ENCODE measurements at places on chromosomes 2 and 18.
A peak's percentile ranks its signal among the peaks of the same experiment; 100 is the strongest.

DNA sequence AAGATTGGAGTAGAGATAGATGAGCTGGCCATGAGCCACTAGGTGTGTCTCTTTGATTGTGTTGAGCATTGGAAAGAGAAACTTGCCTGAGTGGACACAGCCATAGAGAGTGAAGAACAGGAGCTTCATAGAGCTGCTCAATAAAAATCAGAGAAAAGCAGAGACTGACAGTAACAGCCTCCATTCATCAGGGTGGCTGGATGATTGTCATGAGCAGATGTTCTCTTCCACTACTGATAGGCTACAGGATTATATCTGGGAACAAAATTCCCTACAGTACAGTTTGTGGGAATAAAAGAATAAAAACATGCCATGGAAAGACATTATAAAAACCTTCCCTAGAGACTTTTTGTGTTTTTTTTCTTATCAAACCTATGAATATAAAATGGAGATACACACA, 404.8 kb upstream of the ACVR2A start:
- DNase-seq = no peak

DNA sequence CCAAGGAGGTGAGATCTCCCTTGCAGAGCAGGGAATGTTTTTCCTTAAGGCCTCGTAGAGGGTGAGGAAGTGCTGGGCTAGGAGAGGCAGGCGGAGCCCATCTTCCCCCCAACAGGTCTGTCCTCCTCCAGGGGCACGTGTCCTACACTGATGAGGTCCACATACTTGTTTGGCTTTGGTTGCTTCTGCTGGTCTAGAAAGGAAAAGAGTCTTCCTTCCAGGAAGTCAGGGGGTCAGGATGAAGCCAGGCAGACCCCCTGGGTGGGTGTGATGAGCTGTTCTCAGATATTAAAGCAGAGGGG, 6.0 kb downstream of the SH3BP4 start:
- DNase-seq = no peak

DNA sequence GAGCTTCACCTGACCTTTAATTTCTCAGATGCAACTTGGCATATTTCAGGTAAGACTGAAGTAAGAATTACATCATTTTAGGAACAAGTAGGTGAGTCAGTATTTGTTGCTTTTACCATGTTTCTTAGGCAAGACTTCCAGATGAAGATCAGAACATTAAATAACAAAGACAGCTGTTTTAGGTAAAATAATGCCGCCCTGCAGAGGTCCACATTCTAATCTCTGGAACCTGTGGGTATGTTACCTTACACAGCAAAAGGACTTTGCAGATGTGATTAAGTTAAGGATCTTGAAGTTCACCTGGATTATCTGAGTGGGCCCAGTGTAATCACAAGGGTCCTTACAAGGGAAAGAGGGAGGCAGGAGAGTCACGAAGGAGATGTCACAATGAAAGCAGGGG, 39.3 kb downstream of the ICOS start:
- DNase-seq = no peak

DNA sequence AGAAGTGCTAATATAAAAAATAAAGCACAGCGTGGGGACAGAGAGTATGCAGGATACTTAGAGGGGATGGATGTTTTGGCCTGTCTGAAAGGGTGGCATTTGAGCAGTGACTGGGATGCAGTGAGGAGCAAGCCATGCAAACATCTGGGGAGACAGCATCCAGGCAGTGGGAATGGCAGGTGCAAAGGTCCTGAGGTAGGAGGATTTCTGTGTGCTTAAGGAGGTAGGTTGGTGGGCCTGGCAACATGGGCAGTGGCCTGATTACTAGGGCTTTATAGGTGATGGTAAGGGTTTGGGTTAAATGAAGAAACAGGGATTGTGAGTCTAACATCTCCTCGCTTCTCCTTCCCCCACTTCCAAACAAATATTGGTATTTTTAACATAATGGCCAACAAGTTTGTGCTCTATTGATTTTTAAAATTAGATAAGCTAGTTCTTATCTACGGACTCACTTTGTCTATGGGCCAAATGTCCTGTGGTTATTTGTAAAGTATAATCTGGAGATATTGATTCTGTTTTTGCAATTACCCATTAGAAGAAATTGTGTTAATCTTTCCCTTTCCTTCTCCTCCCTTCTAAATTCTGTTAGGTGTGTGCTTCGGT, 2.4 kb downstream of the AOX1 start:
- no peak for DNase-seq

DNA sequence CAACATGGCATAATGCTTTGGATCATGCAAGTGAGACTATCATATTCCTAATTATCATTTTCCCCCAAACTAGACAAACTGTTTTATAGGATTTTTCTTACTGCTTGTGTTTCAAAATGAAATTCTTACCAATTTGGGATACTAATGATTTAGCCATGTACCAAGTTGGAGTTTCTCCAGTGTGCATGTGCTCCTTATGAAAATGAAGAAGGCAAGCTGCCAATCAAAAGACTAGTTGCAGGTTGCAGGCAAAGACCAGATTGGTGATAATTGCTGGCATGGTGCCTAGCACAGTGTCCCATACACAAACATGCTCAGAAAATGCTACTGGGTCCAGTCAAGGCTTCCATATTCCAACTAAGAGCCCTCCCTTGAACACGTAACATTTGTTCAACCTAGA, 771.8 kb upstream of the FANCL start:
- no peak for DNase-seq

DNA sequence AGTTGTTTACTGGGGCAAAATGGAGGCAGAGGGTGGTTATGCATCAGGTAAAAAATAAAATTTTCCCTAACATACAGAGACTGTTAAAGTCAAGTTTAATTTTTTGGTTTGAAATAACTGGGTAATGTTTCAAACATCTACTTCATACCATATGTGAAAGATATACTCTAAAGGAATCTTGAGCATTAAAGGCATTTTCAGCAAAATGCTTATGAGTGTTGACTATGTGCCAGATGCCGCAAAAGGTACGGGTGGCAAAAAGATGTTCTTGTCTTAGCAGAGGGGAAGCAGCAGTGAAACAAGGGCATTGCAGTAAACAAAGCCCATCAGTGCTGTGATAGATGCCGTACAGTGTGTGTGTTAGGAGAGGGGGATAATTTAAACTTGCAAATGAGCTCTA, 263.1 kb upstream of the ID2 start:
- DNase-seq = no peak

GRCh38 chr18:53422896-53423295, 801.6 kb downstream of the MBD2 start:
- no peak for DNase-seq

DNA sequence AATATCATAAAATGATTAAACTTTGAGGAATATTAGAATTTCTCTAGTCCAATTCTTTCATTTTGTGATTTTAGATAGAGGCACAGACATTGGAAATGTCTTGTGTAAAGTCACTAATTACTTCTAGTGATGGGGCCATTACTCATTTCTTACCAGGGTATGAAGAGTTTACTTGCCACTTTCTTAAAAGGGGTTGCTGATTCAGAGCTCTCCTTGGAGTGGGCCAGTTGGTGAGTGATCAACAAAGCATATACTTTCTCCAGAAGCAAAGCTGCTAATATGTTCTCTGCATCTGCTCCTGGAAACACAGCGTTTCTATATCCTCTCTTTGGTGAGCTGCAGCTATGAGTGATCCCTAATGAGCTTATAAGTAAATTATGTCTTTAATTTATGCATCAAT, 408.9 kb upstream of the LRATD1 start:
- DNase-seq = no peak

- DNase-seq = no peak
Measured at GRCh38 chr2:240154606-240155005, 14.1 kb upstream of the OTOS start.

DNA sequence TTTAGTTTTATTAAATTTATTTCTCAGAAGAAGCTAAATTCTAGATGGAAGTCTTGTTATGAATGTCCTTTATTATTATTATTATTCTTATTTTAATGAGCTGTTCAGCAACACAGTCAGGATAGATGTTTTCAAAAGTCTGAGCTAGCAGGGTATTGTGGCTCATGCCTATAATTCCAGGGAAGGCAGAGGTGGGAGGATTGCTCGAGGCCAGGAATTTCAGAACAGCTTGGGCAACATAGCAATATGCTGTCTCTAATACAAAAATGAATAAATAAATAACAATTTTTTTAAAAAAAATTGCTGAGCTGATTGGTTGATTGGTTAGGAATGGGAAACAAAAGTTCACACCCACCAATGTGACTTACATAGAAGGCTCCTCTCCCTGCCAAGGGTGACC, 274.1 kb upstream of the CYRIA start:
- no peak for DNase-seq

GRCh38 chr2:20108655-20109396, 57.4 kb upstream of the LAPTM4A start:
- peak; percentile 58 for DNase-seq

- no peak for DNase-seq
Measured at GRCh38 chr2:176558574-176559140, 289.4 kb downstream of the MTX2 start.

DNA sequence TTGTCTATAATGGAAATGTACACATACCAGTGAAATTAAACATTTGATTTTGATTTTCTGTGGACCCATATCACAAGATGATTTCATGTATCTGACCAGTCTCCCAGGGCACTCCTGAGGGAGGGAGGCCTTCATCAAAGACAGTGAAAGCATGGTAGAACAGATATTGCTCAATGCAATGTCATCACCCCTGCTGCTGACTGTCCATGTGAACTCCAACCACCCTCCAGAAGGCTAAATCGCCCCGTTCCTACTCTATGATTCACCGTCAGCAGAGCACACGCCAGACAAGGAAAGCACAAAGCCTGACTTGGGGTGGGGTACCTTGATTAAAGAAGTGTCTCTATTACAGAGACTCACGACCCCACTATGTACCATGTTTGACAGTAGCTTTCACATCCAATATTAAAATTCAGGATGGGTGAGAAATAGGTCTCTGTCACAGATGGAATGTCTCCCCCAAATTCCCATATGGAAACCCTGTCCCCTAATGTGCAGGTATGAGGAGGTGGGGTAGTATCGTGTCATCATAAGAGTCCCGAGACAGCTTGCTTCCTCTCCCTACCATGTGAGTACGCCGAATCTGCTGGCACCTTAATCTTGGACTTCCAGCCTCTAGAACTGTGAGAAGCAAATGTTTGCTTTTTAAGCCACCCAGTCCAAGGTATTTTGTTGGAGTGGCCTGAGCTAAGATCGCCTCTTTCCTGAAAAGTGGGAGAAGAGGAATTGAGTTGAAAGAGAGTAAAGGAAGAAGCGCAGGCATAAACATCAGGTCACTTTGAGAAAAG, 42.4 kb downstream of the CYB5A start:
- peak; percentile 63 for DNase-seq

DNA sequence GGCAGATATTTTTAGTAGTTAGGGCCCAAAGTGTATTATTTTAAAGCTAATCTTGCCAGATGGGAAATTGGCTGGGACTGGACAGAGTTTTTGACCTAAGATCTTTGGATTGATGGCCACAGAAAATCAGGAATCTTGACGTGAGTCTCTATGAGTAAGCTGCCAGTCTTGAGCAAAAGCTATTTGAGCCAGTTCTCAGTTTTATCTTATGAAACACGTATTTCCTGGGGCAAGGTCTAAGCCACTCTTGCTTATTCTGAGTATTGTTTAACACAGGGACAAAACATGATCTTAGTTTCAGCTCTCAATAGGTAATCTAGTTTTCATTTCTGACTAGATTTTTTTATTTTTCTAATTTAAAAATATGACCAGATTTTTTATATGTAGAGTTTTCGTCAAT, 329.4 kb downstream of the CNTNAP5 start:
- DNase-seq = peak; percentile 6

DNA sequence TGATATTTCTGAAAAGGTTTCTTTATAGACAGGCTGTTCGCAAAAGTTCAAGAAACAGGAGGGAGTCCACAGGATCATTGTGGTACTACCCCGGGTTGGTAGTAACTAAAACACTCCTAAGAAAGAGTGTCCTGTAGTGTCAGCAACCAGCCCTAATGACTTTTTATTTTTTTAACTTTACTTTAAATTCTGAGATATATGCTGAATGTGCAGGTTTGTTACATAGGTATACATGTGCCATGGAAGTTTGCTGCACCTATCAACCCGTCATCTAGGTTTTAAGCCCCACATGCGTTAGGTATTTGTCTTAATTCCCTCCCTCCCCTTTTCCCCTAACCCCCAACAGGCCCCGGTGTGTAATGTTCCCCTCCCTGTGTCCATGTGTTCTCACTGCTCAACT, 1396.9 kb upstream of the ZEB2 start:
- no peak for DNase-seq

- DNase-seq = no peak
Measured at GRCh38 chr2:28096421-28096820, 205.9 kb downstream of the BABAM2 start.

DNA sequence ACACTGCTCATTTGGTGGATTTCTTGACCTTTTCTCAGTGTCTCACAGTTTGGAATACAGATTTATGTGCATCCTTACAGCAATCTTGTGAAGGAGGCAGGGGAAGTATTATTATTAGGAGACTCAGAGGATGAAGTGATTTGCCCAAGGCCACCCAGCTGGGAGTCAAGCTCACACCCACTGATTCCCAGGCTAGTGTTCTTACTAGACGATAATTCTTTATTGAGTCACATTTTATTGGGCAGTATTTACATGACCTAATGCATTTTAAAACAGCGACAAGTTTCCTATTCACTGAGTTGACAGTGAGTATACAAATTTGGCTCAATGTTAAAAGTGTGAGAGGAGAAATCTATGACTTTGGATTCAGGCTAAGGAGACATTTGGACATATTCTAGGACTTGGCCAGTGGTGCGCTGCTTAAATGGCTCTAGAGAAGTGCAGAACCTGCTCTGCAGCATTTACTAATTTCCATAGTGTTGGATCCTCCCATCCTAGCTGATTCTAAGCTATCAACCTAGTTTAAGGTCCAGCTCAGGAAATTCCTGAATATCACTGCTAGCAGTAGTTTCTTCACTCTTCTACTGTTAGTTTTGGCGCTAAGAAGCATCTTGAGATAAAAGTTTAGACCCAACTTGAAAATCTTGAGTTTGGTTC, 199.3 kb downstream of the MTX2 start:
- no peak for DNase-seq

- DNase-seq = peak; percentile 83
Measured at GRCh38 chr2:120174963-120175581, 48.1 kb downstream of the TMEM185B start.

DNA sequence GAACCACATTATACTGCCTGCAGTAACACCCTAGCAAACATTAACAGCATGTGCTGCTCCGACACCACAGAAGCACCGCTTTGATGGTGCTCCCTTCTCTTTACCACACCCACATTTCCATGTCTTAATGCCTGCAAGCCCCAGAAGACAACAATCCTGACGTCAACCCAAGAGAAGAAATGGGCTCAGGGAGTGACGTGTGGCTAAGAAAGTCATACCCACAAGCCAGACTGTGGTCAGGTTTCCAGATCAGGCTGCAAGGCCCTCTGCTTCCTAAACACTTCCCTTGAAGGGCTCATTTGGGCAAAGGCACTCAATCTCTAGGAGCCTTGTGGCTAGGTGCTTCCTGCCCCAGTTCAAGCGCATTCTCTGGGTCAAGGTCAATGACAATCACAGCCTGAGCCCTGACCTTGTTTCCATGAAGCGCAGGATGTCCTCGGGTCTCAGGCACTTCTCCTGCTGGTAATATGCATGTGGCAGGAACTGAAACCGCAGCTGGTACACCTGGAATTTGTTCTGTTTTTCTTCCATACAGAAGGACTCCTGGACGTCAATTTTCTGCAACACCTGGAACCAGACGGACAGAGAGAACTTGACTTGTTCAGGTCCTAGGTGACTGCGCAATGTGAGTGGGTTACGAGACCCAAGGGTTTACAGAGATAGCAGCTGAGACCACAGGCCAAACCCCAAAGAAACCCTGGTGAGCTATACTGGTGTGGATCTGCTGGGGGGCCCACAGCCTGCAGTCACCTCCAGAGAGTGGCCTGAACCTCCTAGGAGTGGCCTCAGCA, 67.2 kb downstream of the POLR1A start:
- no peak for DNase-seq

- no peak for DNase-seq
Measured at GRCh38 chr2:83859553-83859952, 599.5 kb downstream of the SUCLG1 start.
